ENCODE measurements at places on chromosomes 2 and 18.

DNA sequence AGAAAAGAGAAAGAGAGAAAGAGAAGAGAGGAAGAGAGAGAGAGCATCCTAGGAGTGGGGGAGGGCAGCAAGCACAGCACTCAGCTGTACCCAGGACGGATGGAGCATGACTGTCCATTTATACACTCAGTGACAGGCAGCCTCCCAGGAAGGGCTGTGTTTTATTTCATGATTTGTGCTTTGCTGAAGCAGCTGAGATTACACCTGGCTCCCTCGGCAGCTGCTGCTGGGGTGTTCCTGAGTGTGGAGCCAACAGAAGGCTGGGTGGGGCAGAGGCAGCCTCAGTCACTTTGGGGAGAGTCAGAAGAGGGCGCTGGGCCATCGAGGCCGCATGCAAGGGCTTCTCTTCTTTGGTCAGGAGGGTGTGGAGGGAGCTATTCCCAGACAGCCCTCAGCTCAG, 47.8 kb upstream of the TEX51 start:
- DNase-seq: no peak

- DNase-seq: peak; percentile 47
Measured at GRCh38 chr18:6878556-6879297, 149.2 kb downstream of the ARHGAP28 start.

DNA sequence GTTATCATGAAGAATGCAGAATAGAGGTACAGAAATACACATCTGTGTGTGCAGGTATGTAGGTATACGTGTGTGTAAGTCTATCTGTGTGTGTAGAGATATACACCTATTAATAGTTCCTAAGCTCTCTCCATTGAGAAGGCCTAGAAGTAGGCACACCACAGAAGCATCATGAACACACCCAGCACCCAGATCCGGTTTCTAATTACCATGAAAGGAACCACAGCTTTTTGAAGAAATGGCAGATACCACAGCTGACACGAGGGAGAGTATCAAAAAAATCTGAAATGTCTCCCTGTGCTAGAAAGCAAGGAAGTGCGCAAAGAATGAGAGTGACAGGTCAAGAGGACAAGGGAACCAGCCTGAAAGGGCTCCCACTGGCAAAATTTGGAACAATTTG, 27.7 kb upstream of the AP1S3 start:
- DNase-seq: no peak

DNA sequence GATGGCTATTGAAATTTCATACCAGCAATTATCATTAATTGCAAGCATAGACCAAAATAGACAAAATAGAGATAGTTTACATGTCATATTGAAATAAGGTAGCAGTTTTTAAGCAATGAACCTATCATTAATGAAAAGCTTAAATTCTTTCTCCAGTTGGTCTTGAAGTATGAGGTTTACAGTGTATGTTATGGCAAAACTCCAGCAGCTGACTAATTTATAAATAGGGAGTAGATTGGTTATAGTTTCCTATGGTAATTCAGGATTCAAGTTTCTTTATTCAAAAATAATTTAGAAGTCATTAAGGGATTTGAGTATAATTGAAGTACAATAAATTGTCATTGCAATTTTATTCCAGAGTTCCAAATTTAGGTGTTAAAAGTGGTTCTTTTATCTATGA, 69.6 kb upstream of the COL5A2 start:
- peak; percentile 65 for DNase-seq

DNA sequence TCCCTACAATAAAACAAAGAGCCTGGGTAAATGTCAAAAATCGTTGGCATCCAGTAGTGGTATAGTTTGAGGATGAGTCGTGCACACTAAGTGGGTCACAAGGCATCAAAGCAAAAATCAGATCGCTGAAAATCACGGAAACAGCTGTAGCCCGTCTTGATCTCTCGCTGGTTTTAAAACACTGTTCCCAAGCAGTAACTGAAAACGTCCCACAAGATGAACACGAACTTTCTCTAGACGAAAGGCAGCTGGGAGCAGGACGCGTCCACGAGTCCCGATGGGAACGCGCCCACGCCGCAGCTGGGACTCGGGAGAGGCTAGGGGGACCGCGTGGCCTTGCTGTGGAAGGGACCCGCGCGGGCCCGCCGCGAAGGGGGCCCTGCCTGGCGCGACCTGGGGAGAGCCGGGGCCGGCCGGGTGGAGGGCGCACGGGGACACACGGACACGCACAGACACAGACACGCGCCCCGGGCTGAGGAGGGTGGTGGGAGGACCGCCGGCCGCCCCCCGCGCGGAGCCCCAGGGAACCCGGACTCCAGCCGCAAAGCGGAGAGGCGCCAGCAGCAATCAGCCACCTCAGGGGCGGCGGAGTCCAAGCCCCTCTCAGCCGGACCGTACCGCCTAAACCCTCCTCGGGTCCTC, 651 bp downstream of the STK17B start:
- peak; percentile 20 for DNase-seq

DNA sequence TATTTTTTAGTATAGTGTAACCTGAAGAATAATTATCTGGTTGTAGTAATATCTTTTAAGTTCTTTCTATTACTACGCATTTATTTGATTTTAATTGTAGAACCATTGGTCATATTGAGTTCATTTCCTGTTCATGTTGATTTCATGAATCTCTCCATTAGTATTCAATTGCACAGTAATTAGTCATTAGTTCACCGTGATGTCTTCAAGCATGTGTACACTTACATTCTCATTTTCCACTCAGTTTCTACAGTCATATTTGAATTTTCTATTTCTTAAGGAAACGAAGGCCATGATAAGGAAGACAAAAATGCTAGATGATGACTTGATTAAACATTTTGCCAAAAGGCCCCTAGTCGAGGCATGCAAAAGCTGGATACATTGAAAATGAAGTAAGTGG, 333.7 kb upstream of the FANCL start:
- DNase-seq: no peak

DNA sequence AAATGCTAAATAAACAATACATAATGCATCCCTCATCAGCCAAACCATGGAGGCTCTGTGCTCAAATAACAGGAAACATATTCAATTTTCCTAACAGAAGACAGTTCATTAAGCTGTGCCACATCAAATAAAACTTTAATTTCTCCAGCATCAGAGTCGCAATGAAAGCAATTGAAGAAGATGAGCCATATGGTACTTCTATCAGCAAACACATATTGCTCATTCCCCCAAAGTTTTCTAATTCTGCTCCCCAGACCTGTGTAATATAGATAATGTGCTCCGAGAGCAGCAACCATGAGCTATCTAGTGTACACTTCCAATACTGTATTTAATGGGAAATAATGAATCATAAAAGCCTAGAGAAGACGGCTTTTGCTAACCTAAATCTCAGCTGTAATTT, 263.2 kb downstream of the MEIS1 start:
- DNase-seq: no peak

DNA sequence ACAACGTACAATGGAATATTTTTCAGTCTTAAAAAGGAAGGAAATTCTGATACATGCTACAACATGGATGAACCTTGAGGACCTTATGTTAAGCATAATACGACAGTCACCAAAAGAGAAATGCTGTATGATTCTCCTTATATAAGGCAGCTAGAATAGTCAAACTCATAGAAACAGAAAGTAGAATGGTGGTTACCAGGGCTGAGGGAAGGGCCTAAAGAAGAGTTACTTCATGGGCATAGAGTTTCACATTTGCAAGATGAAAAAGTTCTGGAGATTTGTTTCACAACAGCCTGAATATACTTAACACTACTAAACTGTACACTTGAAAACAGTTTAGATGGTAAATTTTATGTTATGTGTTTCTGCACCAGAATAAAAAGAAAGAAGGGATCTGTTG, 113.3 kb downstream of the GALNT1 start:
- no peak for DNase-seq

- no peak for DNase-seq
Measured at GRCh38 chr2:73238976-73239375, 4.9 kb downstream of the CCT7 start.

DNA sequence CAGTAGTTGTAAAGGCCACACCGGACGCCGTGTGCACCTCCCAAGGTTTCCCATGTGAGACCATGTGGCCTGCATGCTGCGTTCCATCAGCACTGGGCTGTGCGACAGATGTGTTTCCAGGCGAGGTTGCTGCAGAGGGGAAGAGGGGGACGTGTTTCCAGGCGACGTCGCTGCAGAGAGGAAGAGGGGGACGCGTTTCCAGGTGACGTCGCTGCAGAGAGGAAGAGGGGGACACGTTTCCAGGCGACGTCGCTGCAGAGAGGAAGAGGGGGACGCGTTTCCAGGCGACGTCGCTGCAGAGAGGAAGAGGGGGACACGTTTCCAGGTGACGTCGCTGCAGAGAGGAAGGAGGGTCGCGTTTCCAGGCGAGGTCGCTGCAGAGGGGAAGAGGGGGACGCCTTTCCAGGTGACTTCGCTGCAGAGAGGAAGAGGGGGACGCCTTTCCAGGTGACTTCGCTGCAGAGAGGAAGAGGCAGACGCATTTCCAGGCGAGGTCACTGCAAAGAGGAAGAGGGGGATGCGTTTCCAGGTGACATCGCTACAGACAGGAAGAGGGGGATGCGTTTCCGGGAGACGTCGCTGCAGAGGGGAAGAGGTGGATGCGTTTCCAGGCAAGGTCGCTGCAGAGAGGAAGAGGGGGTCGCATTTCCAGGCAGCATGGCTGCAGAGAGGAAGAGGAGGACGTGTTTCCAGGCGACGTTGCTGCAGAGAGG, 24.5 kb downstream of the NFATC1 start:
- no peak for DNase-seq

- no peak for DNase-seq
Measured at GRCh38 chr2:77363277-77363676, 158.9 kb downstream of the LRRTM4 start.

DNA sequence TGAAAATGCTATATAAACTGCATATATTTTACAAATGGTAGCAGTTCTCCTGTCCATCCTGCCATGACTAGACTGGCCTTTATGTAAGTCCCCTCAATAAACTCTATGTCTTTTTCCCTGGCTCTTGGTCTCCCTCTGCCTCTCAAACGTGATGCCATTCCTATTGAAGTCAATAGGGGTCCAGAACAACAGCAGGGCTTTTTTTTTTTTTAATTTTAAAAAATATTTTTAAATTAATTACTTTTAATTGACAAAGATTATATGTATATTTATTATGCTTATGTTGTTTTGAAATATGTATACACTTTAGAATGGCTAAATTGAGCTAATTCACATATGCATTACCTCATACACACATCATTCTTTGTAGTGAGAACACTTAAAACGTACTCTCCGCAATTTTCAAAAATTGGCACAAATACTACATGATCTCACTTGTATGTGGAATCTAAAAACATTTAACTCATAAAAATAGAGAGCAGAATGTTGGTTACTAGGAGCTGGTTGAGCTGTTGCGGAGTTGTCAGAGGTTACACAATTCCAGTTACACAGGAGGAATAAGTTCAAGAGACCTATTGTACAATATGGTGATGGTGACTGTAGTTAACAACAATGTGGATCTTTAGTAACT, 123.1 kb downstream of the LRRTM4 start:
- no peak for DNase-seq

GRCh38 chr2:36541891-36542595, 55.9 kb downstream of the FEZ2 start:
- DNase-seq: no peak

DNA sequence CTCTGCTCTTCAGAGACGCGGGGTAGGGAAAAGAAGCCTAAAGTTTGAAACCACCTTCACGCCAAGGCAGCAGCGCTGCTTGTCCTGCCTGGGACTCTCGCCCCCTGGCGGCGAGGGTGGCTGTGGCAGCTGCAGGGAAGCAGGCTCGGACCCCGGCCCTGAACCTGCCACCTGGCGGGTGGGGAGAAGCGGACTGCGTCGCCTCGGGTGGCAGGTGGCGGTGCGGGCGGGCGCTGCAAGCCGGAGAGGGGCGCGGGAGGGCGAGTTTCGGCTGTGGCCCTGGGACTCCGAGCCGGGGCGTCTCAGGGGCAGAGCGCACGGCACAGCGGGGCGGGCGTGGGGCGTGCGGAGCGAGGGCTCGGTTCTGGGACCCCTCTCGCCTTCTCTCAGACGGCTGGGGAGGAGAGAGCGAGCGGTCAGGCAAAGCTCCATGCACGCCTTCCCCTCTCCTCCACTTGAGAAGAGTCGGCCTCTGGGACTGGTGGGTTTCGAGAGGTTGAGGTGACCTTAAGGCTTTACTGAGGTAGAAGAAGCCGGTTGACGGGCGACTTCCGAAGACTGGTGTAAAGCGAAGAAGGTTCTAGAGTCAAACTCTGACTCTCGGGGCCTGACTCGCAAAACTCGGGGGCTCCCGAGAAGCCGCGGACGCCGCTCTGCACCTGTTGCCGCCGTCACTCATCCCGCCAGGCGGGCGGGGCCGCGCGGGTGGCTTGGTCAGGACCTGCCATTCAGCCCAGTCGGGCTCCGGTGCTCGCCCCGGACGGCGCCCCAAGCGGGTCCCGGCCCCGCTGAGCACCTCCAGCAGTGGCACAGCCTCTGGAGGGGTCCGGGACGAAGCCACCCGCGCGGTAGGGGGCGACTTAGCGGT, 1.1 kb upstream of the BOLL start:
- no peak for DNase-seq

GRCh38 chr2:88261725-88262124, 91.6 kb downstream of the THNSL2 start:
- DNase-seq: no peak

DNA sequence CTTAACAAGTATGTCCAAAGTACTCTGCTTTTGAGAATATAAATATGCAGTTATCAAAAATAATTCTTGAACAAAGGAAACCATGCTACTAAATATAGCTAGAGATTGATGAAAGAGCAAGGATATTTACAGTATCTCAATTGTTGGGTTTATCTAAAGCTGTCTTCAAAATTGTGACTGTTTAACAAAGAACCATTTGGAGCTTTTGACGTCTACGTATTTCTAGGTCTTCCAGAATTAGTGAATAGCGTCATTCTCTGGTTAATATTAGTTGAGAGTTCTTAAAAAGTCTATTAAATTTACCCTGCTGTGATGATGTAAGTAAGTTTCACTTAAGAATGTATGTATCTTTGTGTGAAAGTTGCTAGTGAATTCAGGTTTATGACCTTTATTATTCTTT, 223.1 kb upstream of the SIX3 start:
- DNase-seq: no peak

DNA sequence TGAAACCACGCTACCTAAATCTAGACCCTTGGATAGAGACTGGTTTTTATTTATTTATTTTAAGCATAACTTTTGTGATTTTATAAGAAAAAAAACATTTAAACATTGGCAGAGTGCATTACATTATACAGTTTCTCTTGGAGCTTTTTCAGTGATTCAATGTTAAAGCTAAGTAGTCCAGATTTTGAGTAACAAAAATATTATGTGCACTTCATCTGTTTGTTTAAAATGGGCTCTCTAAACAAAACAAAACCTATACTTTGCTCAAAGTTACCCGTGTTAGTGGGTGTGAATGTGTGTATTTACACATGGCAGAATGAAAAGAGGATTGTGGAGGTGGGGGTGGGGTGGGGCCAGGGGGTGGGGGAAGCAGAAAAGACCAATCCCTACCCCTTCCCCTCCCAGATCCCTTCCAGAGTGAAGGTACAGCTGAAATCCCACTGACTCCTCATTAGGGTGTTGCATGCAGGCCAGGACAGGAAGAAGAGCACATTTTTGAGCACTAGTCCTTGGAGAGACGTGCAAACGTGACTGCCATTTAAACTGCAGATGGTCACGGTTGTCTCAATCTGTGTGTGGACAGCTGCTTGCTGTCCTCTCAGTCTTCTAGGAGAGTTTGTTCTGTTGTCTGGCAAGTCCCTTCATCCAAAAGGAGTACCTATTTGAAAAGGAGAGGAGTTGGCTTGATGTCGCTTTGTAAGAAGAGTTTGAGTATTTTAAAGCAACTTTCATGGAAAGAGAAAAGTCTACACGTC, 303.0 kb downstream of the ICOS start:
- DNase-seq: no peak

Data from astrocyte of the cerebellum (primary cell).